ENCODE measurements at places on chromosomes 7 and 10. TPM values are rescaled to one million over a fixed set of nuclear protein-coding genes. Genes with fewer than 3 reads are reported as not detected.

DNA sequence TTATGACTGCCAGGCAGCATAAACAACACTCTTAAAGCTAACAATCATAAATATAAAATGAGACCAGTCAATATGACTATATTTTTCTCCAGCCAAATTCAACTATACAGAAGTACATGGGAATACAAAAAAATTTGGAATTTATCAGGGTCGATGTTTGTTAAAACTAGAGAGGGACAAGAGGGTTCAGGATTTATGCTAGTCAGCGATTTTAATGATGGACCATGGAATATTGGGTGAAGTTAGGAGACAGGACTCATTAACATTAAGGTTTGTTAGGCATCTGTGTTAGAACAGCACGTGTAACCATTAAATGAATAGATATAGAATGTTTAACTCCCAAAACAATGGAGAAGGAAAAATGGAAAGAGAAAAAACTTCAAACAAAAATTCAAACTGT, 146.2 kb downstream of the SEM1 start:
- no peak for DNase-seq

GRCh38 chr10:33132626-33133025, 174.6 kb upstream of the ITGB1 start:
- no peak for DNase-seq

DNA sequence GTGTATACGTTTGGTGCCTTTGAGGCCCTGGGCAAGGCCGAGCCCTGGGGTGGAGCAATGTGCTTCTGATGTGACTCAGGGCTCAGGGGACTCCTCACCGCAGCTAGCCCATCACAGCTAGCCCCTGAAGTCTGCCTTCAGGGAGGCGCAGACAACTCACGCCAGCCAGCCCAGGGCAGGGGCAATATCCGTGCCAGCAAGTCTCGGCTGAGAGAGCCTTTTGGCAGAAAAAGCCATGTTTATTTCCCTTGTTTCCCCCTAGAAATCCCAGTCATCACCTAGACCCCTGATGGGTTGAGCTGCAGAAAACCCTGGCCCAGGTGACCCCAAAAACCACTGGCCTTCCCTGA, 90.4 kb downstream of the CHST15 start:
- no peak for DNase-seq

- no peak for DNase-seq
These were observed 7.1 kb downstream of the VIM start for GRCh38 chr10:17235136-17235535.

DNA sequence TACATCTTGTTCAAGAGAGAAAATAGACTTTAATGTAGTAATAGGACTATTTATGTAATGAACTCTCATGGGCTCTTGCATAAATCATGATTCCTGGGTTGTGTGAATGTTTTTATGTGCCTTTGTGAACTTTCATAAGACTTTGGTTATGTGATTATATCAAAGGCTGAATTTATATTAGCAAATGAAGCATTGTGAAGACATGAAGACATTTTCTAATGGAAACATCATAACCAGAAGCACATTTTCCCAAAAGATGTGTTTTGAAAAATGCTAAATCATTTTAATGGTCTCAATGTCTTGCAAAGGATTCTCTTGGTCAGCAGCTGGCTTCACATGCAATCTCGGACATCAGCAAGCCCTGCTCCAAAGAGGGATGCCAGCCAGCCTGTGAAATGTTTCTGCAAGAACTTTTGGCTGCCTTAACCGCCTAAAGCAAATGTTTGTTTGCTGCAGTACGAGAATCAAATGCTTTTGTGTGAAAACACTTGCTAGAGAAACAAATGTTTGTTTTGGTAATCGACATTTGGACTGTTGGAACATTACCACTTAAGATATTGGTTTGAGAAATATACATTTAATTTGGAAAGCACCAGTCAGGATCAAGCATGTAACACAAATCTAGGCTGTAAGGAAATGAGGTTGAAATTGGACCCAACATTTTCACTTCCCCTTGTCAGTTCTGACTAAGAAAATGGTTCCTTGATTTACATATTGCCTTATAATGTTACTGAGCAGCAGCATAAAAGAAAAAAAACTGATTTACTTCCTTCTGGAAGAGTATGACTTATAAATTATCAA, 102.1 kb downstream of the RTKN2 start:
- DNase-seq = no peak

The STOX1 gene
- 8.5 TPM for total RNA-seq

Measured in thyroid gland (tissue), 4 donors.